Cerebellum (tissue), 4 donors: ENCODE measurements at places on chromosomes 2 and 18. TPM values are rescaled to one million over a fixed set of nuclear protein-coding genes. Genes with fewer than 3 reads are reported as not detected.

DNA sequence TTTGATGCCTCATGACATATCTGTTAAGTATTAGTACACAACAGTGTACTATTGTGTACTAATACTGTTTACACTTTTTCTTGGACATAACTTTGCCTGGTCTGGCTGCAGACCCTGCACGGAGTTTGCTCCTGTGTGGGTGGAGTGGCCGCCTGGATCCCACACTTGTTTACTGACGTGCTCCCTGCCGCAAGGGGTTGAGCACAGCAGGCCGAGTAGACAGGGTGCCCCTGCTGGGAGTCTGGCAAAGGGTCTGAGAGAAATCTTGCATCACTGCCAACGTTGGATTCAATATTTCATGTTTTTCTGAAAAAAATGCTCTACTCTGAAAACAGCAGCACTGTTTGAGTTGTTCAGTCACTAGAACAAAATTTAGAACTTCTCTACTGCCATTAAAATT, 59.0 kb downstream of the PDK1 start:
- peak; percentile 15 for DNase-seq

- no peak for DNase-seq
These were observed 180.1 kb downstream of the CDH2 start for GRCh38 chr18:27996801-27997272.

DNA sequence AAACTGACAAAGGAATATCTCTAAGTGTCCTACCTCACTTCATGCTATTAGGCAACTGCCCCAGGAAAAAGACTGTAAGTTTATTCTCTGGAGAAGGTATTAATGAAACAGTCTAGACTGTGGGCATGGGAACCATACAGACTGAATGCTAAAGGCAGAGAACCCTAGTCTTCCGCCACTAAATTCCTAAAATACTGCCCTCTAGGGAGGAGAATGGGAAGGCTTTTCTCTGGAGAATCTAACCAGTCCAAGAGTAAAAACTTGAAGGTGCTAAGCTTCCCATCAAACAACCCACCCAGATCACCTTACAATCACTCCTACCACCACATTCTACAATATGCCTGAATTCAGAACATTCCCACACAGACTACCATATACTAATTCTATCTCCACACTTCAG, 3.4 kb downstream of the SRBD1 start:
- no peak for DNase-seq

- DNase-seq = no peak
These were observed 3.3 kb downstream of the SKOR2 start for GRCh38 chr18:47248115-47248603.

GRCh38 chr2:156399224-156399949, 36.8 kb upstream of the GPD2 start:
- peak; percentile 26 for DNase-seq

GRCh38 chr2:199041-199966, 64.5 kb downstream of the SH3YL1 start:
- DNase-seq = no peak

- DNase-seq = no peak
These were observed 296.9 kb upstream of the HS6ST1 start for GRCh38 chr2:128615571-128615970.

- DNase-seq = no peak
These were observed 190.7 kb downstream of the NOL4 start for GRCh38 chr18:34033968-34034367.

GRCh38 chr2:141878016-141878415, 252.8 kb downstream of the LRP1B start:
- no peak for DNase-seq

DNA sequence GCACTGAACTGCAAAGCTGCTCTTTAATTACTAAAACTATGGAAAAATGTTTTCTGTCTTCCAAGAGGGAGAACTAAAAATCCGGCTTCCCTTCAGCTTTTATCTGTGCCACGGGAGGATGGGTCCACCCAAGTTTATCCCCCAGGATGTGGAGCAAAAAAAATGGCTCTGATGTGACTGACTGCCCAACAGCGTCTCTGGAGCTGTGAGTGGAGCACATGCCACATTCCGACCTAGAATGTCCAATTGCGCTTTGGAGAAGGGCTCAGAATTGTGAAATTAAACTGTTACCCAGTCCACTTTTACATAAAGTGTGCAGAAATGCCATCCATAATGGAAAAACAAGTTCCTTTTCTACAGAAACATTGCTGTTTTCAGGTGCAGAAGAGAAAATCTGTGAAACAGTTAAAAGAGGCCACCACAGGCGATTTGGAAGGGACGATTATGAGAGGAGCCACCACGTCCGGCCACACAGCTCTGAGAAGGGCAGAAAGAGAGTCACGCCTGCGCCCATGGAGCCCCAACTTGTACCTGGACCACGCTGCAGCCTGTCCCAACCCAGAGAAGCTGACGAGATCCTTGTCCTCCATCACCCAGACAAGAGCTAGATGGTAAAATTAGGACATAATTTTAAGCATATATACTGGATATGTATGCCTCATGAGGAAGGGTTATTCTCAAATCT, 99.9 kb upstream of the TPO start:
- no peak for DNase-seq

DNA sequence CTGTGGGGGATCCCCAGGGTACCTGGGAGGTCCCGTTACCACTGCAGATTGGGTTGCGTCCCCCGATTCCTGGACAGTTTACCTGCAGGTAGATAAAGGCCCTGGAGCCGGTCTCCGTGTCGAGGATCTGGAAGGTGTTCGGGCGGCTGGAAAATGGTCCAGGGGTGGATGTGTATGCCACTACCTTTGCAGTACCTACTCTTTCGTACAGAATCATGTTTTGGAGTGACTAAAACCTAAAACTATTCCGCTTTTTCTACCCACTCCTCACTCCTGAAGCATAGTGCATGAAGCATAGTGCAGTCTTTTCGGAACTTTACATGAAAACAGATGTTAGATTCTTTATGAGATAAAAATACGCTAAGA, 418 bp downstream of the WDR75 start:
- no peak for DNase-seq

GRCh38 chr18:48023334-48024008, 93.0 kb upstream of the SMAD2 start:
- peak; percentile 13 for DNase-seq

DNA sequence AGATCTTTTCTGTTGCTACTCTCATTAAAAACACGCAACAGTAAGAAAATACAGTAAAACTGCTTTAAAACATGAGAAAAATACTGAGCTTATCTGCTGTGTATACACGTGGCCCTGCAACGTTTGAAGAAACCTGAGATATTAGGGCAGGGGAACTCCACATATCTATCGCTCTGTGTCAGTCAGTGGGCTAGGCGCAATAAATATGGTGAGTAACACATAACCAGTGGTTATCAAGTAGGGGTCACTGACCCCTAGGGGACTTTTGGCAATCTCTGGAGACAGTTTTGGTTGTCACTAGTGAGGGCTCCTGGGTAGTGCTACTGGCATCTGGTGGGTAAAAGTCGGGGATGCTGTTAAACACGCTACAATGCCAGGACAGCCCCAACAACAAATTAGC, 14.9 kb downstream of the STAT1 start:
- DNase-seq = no peak

DNA sequence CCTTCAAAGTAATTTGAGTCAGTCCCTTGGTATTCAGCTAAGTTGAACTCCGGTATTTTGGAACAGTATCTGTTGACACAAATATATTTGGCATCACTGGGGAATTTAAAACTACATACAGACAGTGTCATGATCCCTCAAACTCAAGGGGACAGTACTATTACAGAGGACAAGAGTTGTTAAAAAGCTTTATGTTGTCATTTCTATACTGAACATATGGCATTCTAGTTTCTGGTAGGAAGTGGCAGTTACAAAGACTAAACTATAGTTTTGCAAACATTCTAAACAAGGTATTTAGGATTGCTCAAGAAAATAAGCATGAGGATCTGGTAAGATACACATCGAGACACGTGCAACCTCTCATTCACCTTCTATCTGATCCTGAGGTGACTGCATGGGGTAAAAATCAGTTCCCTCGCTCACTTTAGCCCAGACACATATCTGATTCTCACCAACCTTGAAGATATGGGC, 16.6 kb upstream of the CCNYL1 start:
- no peak for DNase-seq

- DNase-seq = no peak
These were observed 112.8 kb upstream of the NCK2 start for GRCh38 chr2:105631922-105632321.

GRCh38 chr18:45602926-45603325, 12.3 kb upstream of the SLC14A2 start:
- DNase-seq = no peak

DNA sequence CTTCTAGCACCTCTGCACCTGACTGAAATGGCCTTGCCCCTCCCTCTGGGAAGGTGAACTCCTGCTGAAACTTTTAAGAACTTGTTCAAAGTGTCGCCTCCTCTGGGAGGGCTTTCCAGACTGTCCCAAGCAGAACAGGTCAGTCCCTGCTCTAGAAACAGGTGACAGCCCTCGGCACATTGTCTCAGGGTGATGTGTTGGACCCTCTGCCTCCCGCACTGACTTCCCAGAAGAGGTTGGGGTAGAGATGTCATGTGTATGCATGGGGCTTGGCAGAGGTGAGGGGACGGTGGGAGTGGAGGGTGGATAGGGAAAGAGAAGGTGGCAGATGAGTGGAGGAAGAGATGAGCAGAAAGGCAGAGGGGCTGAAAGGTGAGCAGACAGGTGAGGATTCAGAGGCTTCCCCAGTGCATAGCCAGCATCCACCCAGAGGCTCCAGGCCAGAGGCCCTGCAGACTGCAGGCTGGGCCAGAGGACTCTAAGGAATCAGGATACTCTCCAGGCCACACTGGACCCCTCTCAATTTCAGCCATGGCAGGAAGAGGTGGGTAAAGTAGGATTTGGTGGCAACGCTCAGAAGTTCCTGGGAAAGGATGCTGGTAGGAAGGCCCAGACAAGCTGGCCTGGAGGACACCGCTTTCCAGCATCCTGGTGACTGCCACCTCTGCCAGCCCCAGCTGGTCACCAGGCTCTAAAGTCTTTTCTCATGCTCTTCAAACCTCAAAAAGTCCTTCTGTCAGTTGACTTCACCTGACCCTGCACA, 24.8 kb upstream of the TNS1 start:
- no peak for DNase-seq

GRCh38 chr2:61938511-61938910, 33.0 kb downstream of the COMMD1 start:
- DNase-seq = peak; percentile 9

DNA sequence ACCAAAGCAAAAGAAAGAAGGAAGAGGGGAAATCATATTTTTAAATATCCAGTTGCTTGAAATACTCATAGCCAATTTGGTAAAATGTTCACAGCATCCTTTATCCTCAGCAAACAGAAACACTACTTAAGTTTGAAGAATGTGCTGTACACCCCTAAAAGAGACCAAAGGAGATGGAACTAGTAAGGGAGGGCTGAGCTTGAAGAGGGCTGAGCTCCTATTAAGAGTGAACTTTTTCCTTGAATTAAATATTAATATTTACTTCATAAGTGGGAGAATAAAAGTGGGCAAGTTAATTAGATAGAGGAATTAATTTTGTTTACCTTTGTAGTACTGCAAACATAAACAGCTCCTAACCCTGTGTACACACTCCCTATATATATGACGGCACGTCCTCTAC, 7.0 kb downstream of the EVX2 start:
- DNase-seq = no peak

GRCh38 chr2:197446844-197447243, 6.5 kb upstream of the COQ10B start:
- DNase-seq = no peak

GRCh38 chr2:37284381-37284780, 40.3 kb downstream of the PRKD3 start:
- DNase-seq = no peak

CDH20 gene
- total RNA-seq = 29.0 TPM

ZNF385B gene
- 10.5 TPM for total RNA-seq

LYG2 gene
- not detected for total RNA-seq

CHRND gene
- total RNA-seq = 0.18 TPM

FAM228A gene
- 3.5 TPM for total RNA-seq

PLA2R1 gene
- 11.9 TPM for total RNA-seq

CAD gene
- 23.7 TPM for total RNA-seq

SH3BP4 gene
- 19.7 TPM for total RNA-seq
